Vagina (tissue), 2 donors: ENCODE measurements at places on chromosomes 12 and 14.

- DNase-seq = no peak
These were observed 97.5 kb upstream of the NEDD1 start for GRCh38 chr12:96809522-96809921.

GRCh38 chr12:50197297-50197727 lies 30.1 kb upstream of the CERS5 start:
- no peak for DNase-seq

DNA sequence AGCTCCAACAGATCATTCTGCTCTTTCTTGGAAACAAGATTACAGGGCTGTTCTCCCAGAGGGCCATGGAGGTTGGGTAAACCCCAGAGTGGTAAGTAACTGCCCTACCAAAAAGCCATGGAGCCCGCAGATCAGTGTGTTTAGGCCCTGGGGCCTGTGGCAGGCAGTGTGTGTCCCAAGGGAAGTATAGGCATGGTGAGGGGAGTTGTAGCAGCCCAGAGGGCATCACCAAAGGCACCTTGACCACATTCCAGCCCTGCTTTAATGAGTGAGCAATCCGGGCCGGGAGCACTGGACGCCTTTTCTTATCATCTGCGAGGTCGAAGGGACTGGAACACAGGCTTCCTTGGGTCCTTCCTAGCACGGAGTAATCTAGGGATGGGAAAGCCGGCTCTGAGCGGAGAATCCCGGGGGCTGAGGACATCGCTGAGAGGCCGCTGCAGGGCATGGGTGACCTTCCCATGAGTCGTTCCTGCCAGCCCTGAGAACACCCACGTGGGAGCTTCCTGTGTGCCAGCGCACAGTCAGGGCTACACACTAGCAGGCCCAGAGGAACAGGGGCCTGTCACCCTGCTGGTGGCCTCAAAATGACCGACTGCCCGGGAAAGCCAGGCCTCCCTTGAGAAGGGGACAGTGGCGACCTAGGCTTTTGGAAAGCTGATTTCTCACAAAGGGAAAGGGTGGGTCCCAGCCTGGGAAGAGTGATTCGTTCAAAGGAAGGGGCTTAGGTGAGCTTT lies 91.3 kb downstream of the NINJ2 start:
- no peak for DNase-seq

DNA sequence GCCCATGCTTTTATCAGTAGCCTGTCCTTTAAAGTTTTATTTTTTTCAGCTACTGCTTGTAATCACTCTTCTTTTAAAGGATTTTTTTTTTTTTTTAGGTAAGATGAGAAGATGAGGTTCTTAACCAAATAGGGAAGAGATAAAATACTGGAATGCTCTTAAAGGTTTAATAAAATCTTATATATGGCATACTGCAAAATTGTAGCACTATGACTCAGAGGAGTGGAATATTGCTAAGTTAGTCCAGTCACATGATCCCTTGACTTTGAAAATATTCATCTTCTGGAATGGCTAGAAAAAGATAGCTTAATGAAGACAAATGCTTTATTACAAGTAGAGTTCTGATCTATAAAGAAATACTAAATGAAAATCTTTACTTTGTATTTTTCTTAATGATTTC lies 116.6 kb downstream of the NAV3 start:
- no peak for DNase-seq

DNA sequence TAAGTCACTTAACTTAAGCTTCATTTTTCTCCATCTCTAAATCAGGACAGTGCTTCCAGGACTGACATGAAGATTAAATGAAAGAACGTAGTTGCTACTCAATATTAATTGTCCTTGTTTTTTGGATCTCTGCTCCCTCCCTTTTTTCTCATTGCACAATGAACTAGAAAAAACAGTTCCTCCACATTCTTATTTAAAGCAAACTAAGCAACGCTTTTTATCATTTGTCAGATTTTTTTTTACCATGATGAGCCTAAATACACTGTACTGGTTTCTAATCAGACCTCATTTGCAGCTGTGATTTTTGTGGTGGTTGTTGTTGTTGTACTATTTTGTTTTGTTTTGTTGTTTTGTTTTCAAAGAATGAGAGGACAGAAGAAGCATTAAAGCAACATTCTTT lies 23.2 kb upstream of the PARP11 start:
- no peak for DNase-seq
